ENCODE measurements at places on chromosomes 4 and X.

GRCh38 chrX:39996536-39996935 lies 101.2 kb downstream of the BCOR start:
- no peak for DNase-seq

- DNase-seq: no peak
These were observed 40.3 kb downstream of the PPP3CA start for GRCh38 chr4:101306764-101307615.

DNA sequence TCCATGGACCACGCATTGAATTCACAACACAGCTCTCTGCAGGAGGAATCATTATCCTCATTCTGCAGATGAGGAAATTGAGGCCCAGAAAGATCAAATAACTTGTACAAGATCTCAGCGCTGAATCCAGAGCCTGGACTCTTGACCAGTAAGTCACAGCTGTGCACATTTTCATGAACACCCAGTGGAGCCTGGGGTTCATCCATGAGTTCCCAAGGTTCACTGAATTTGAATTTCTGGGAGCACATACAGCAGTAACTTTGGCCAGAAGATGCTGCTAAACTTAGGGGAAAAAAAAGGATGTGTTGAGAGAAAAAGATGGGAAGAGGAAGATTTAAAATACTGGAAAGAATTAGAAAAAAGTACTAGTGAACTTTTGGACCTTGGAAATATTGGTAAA lies 218.7 kb upstream of the PPARGC1A start:
- no peak for DNase-seq

DNA sequence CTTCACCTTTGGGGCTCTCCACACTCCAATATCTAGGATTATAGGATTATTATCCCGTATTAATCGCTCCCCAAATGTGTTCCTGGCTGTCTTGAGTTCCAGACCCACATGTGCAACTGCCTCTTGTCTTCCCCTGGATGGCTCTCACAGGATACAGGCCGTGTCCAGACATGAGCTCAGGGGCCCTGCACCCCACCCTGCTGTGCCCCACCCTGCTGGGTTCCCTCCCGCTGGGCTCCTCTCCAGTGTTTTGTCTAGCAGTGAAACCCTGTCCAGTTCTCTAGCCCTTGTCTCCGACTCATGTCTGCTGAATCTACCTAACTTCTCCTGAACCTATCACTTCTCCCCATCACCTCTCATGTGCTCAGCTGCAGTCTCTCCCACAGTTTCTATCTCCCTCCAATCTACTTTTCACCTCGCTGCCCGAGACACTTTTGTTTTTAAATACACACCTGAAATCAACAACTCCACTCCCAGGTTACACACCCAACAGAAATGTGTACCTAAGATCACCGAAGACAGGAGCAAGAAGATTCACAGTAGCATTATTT lies 2.0 kb downstream of the RNF212 start:
- DNase-seq: no peak

- DNase-seq: no peak
These were observed 148.5 kb downstream of the FRAS1 start for GRCh38 chr4:78205591-78205990.

- DNase-seq: no peak
These were observed 2.4 kb downstream of the CXCR3 start for GRCh38 chrX:71615954-71616353.

DNA sequence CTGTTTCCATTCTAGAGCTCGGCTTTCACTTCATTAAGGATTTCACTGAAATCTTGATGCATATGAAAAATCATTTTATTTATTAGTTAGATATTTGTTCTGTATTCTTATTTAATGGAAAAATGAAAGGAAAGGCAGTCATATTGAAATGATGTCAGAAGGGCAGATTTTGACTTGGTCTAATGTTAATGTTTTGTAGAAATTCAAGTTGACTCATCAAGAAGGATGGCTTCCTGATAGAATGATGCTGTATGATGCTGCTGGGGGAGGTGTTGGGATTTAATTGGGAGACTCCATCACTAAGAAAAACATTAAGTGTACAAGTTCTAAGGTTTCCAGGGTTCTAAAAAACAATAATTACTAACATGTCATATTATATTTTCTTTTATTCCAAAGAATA lies 204.8 kb downstream of the PDGFC start:
- DNase-seq: no peak

GRCh38 chrX:6029014-6029413 lies 199.7 kb downstream of the NLGN4X start:
- no peak for DNase-seq

GRCh38 chr4:152996111-152996571 lies 60.0 kb downstream of the FHDC1 start:
- DNase-seq: no peak

- DNase-seq: no peak
These were observed 377.9 kb upstream of the EMCN start for GRCh38 chr4:100895556-100896197.
